ENCODE measurements at places on chromosomes 4 and X.

DNA sequence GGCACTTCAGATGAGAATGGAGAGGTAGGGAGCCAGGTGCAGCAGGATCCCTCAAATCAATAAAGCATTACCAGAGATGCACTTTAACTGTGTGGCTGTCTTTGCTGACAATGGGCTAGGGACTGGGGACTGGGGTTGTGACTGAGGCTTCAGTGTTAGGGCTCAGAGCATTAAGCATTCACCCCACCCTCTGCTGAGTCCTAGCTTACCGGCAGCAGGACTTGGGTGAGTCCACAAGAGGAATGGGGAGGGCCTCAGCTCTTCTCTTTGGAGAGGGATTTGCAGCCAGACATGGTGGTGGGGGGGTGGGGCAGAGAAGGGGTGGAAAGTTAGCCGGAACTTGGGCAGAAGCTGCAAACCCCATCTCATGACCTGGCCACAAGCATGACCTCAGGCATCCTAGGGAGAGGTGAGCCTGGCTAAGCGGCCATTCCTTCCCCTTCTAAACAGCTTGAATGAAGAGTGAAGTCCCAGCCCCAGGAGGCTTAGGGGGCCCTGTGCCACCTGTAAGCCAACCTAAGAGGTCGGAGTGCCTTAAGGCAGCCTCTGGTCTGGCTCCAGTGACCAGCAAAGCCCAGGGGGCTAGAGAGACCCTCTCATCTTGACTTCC lies 78.4 kb downstream of the STARD8 start:
- no peak for DNase-seq

- no peak for DNase-seq
These were observed 123.5 kb downstream of the CAMK2D start for GRCh38 chr4:113637823-113638561.

DNA sequence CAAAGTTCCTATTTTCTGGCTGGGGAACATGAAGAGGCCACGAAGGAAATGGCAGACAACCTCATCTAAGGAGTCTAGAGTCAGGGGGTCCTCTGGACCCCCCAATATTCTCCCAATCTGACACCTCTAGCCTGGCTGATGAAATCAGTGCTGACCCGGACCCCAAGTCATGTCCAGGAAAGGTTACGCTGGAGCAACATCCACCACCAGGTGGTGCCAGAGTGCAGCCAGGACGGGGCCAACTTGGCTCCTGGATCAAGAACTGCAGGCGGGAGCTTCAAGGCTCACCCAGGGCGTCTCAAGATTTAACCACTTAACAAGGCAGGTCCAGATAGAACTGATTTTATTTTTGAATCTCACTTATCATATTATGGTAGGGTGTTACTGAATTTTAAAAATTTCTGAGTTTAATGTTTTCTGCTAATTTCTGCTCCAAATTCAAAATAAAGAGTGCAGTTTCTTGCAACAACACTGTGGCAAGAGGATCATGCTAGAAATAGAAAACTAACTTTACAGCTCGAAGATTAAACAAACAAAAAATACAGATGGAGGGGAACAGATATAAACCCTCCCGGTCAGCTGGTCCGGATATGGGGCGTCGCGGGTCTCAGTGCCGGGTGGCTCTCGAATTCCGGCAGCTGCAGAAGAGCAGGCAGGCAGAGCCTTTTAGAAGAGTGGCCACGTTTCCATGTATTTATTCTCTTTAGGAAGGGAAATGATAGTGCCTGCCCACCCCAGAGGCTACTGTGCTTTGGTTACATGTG lies 135.5 kb downstream of the AFAP1 start:
- DNase-seq = peak; percentile 62

- peak; percentile 37 for DNase-seq
These were observed 26.8 kb downstream of the PRPS1 start for GRCh38 chrX:107654872-107655761.

GRCh38 chrX:47483306-47484268 lies 565 bp upstream of the ZNF41 start:
- DNase-seq = peak; percentile 7

GRCh38 chr4:37981844-37982720 lies 21.9 kb downstream of the PTTG2 start:
- no peak for DNase-seq

GRCh38 chrX:11239230-11239629 lies 54.0 kb upstream of the AMELX start:
- DNase-seq = peak; percentile 74

DNA sequence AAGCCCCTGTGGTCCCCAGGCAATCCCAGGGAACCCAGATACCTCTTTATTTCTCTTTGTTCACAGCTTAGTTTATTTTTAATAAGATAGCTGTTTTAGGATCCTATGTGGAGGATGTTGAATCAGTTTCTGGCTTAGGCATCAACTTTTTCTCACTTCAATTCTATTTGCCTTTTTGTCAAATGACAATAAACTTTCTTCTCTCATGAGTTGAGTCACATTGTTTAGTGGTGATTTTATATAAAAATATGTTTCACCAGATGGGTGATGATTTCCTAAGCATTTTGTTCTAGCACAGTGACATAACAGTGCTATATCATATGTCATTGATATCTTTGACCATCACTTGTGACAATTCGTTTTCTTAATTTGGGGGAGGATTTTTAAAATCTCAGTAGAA lies 198.1 kb upstream of the PUDP start:
- DNase-seq = no peak

GRCh38 chr4:2243681-2244380 lies 1.9 kb upstream of the HAUS3 start:
- peak; percentile 58 for DNase-seq

DNA sequence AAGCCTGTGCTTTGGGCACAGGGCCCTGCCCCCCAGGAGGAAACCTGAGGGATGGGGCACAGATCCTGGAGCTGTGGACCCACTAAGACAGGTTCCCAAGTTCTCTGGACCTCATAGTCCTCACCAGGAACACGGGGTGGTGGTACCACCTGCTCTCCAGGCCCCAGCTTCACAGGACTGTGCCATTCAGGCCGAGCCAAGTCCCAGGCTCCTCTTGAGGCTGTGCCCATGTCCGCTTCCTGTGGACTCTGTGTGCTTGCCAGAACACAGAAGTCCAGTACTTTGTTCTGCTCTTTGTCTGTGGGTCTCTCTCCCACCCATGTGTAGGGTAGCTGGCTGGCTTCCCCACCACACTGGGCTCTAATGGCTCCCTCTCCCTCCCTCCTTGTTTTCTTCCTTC lies 104.5 kb upstream of the PSAPL1 start:
- no peak for DNase-seq

DNA sequence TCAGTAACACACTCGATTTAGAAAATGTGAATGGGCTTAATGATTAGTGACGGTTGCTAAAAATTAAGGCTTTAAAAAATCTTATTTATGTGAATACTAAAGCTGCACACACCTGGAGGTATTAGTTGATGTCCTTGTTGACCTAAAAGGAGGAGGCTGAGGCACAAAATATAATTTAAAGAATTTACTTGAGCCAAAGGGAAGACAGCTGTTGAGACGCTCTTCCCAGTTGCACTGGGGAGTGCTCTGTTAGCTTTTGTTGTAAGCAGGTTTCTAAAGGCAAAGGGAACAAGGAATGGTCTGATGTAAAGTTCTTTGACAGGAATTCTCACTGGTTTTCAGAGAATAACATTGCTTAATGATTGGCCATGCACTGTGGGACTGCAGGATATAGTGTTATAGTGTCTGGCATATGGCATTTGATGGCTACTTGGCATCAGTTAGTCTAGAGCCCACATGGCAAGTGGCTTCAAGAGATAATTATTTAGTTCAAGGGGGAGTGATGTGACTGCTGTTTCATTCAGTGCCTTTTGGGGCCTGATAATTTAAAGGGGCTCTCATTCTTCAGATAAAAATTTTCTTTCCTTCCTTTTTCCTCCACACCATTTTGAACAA lies 30.8 kb upstream of the PGM2 start:
- DNase-seq = no peak

- no peak for DNase-seq
These were observed 303.8 kb upstream of the TENM3 start for GRCh38 chr4:181939199-181939945.

DNA sequence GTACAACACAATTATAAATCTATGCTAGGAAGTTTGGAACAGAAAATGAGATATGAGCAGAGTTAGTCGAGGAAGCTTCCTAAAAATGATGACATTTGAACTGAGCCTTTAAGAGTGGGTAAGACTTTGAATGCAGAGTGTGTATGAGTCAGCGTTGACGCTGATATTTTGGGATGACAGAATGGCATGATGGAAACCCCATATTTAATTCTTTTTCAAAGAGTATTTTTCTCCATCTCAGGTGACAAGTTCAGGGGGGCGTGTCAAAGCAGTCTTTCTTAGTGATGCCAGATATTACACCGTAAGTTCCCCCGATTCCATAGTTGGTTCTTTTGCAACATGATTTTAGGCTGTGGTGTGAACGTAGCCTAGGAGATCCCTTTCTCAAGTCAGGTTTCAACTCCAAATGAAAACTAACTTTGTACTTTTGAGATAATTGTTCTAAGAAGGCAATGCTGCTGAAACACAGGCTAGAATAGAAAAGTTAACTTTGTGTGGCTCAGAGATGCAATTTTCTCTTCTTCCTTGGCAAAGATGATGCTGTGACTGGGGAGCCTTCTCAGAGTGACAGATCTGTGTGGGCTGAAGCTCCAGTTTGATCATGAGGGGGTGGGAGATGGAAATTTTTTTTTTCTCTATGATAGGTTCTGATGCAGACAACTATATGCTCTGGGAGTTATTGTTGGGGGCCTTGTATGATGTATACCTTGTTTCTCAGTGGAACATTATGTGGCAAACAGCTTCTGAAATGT lies 59.2 kb downstream of the GLUD2 start:
- DNase-seq = no peak

- no peak for DNase-seq
These were observed 19.3 kb upstream of the SLC9A7 start for GRCh38 chrX:46777971-46778810.

- peak; percentile 28 for DNase-seq
These were observed 1.5 kb downstream of the ZNF718 start for GRCh38 chr4:125833-126232.

GRCh38 chr4:38452542-38452941 lies 211.5 kb upstream of the KLF3 start:
- DNase-seq = no peak

GRCh38 chr4:3304831-3305609 lies 12.2 kb downstream of the RGS12 start:
- DNase-seq = peak; percentile 46

DNA sequence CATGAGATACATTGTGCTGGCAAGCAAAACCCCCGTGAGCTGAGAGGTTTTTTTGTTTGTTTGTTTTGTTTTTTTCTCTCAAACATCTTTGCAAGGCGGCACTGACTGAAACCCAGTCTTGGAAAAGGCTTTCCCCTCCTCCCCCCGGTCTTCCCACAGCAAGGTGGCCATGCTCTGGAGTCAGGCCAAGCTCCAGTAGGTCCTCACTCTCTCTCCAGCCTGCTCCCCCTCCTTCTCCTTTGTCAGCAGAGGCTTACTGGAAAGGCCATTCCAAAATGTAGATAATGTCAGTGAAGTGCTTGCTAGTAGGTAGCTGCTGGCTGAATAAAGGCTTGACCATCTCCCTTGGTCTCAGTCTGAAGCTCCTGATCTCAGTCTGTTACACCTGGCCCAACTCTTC lies 32.6 kb downstream of the FRMPD3 start:
- no peak for DNase-seq

GRCh38 chrX:39519566-39520301 lies 578.0 kb downstream of the BCOR start:
- peak; percentile 13 for DNase-seq

DNA sequence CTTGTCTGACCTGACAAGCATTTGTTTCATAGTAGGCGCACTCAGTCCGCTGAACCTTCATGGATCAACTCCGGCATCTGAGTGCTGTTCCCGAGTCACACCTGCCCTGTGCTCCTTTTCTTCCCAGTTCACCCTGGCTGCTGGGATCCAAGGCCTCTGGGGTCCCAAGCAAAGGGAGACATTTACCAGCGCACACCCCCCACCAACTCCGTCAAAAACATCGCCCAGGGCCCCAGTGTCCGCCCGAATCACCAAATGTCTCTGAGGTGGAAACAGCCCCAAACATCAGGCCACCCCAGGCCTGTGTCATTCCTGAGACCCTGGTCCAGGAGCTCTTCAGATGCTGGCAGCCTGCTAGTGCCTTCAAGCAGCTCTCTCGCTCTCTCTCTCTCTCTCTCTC lies 5.1 kb downstream of the BLOC1S4 start:
- no peak for DNase-seq

DNA sequence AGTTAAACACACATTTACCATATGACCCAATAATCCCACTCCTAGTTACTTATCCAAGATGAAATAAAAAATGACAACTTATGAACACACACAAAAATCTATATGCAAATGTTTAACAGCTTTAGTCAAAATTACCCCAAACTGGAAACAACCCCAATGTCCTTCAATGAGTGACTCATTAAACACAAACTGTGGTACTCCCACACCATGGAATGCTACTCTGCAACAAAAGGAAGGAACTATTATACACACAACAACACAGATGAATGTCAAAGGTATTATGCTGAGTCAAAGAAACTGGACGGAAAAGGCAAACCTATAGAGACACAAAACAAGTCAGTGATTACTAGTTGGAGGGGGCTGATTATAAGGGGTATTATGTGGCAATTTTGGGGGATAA lies 40.5 kb downstream of the MED14 start:
- DNase-seq = no peak

DNA sequence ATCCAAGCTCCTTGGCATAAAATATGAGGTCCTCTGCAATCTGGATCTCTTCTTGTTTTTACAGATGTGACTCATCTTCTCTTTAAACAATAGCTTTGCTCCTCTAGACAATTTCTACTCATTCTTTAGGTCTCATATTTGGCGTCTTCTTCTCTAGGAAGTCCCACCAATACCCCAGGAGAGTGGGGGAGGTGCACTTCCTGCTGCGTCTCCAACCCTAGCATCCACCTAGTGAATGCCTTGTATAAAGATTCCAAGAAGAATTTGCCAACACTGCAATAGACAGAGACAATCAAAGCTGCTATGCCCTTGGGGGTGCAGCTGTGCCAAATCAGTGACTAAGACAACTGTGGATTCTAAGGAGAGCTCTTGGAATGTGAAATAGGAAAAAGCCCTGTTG lies 45.7 kb upstream of the SLC10A7 start:
- DNase-seq = no peak

GRCh38 chr4:34412233-34412632 lies 1832.1 kb downstream of the ARAP2 start:
- no peak for DNase-seq

GRCh38 chrX:110320381-110320987 lies 2.6 kb upstream of the AMMECR1 start:
- DNase-seq = no peak

DNA sequence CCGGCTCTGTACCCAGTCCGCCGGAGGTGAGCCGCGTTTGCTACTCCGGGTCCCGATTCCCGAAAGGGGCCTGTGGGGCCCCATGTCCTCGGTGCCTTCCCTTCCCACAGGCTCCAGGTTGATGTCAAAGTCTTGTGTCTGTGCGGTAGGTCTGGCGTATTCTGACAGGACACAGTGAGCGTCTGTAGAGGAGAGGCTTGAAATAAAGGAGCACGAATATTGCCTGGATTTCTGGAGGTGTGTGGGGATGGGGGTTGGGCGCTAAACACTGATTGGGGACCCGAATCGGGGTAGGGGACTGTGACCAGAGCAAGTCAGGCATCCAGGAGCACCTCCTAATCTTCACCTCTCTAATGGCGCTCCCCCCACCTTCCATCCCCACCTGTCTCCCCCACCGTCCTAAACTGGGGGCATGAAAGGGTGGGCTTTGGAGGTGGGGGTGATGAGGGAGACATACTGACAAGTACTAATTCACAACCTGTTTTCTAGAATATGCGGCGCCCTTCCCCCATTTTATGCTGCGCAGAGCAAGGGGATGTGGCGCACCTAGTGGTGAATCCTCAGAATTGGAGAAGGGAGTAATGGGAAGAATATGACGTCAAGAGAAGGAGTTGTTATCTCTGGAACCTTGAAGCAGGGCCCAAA lies 855 bp downstream of the GPRASP2 start:
- DNase-seq = peak; percentile 61
